ENCODE measurements at places on chromosomes 13 and 19. TPM values are rescaled to one million over a fixed set of nuclear protein-coding genes. Genes with fewer than 3 reads are reported as not detected.

CEBPA gene
- 93.8 TPM for total RNA-seq

CABP5 gene
- total RNA-seq = not detected

CERS1 gene
- 0.24 TPM for total RNA-seq

ZNF98 gene
- 0.63 TPM for total RNA-seq

PSG7 gene
- not detected for total RNA-seq

CDC34 gene
- 55.5 TPM for total RNA-seq

UHRF1 gene
- total RNA-seq = 14.2 TPM

PRR22 gene
- total RNA-seq = 4.5 TPM

FUT1 gene
- 8.7 TPM for total RNA-seq

LAIR1 gene
- 172 TPM for total RNA-seq

UBE2L5 gene
- not detected for total RNA-seq

ASF1B gene
- 10.5 TPM for total RNA-seq

ZNF382 gene
- total RNA-seq = 3.4 TPM

DNA sequence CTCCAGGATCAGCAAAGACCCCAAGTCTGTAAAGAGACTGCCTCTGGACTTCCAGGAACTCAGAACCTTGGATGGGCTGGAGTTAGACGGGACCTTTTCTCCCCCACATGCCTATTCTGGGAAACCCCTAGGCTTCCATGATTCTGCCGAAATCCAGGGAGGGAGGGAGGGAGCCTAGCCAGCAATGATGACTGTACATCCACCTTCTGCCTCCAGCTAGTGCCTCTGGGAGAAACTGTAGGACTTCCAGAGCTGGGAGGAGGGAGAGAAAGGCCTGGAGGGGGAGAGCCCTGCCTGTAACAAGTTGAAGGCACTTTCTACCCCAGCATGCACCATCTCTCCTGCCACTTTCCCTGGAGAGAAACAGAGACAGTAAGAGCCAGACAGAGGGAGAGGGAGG lies 6.0 kb upstream of the HAS1 start:
- no peak for DNase-seq

DNA sequence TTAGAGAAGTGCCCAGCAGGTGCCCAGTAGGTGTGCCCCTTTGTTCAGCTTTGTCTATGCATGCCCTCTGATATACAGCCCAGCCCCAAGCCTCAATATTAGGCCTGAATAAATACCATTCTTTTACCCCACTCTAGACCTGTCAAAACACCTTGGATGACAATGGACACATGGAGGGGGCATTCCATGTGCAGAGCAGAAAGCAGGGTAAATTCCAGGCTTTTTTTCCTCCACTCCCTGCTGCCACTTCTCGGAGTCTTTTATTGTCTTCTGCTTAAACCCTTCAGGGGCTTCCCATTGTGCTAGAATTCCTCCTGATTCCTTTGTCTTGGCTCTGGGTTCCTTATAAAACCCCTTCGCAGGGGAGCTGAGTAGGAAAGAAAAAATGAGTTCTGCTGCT lies 5.8 kb upstream of the FRY start:
- DNase-seq = no peak

DNA sequence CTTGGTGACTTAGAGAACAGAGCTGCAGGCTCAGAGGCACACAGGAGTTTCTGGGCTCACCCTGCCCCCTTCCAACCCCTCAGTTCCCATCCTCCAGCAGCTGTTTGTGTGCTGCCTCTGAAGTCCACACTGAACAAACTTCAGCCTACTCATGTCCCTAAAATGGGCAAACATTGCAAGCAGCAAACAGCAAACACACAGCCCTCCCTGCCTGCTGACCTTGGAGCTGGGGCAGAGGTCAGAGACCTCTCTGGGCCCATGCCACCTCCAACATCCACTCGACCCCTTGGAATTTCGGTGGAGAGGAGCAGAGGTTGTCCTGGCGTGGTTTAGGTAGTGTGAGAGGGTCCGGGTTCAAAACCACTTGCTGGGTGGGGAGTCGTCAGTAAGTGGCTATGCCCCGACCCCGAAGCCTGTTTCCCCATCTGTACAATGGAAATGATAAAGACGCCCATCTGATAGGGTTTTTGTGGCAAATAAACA lies 9.9 kb downstream of the APOC1 start:
- no peak for DNase-seq

GRCh38 chr13:68168448-68168847 lies 938.3 kb upstream of the PCDH9 start:
- DNase-seq = no peak

DNA sequence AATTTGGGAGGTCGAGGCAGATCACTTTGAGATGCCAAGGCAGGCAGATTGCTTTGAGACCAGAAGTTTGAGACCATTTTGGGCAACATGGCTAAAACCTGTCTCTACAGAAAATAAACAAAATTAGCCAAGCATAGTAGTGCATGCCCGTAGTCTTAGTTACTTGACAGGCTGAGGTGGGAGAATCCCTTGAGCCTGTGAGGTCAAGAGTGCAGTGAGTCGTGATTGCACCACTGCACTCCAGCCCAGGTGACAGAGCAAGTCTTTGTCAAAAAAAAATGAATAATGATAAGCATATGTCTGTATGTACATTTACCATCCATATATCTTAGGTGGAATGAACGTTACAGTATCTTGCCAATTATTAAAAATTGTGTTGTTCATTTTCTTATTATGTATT lies 2447.7 kb downstream of the PCDH9 start:
- DNase-seq = no peak

DNA sequence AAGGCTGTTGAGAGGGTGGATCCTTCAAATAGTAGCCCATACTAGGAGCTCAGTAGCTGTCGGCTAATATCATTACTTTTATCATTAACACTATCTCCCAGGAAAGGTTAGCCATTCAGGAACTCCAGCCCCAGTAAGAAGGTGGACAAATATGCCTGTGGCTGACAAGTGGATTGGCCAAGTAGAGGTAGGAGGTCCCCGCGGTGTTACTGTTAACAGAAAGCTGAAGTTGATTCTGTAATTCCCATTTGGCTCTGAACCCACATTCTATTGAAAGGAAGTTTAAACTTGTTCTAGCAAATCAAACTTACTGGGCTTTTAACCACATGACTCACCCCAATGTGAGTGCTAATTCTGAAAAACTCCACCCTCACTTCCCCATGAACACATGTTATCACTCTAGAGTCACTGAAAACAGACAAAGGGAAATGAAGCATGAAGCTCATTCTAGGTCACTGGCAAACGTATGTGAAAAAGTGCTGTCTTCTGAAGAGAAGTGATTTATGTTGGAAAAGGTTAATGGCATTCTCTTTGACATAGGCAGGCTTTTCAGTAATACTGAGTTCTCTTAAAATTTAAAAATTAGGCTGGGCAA lies 273.5 kb downstream of the FGF14 start:
- DNase-seq = no peak

- no peak for DNase-seq
Observed at GRCh38 chr19:20367811-20368294, 197.7 kb downstream of the ZNF737 start.

GRCh38 chr13:28659621-28659970 lies 666 bp downstream of the POMP start:
- no peak for DNase-seq

GRCh38 chr13:99700468-99700867 lies 199.2 kb downstream of the TM9SF2 start:
- DNase-seq = no peak

GRCh38 chr13:78623132-78623531 lies 19.8 kb upstream of the POU4F1 start:
- DNase-seq = no peak

GRCh38 chr13:45402641-45403040 lies 15.5 kb downstream of the SLC25A30 start:
- no peak for DNase-seq

- no peak for DNase-seq
Observed at GRCh38 chr19:4742723-4743646, 19.3 kb upstream of the DPP9 start.

DNA sequence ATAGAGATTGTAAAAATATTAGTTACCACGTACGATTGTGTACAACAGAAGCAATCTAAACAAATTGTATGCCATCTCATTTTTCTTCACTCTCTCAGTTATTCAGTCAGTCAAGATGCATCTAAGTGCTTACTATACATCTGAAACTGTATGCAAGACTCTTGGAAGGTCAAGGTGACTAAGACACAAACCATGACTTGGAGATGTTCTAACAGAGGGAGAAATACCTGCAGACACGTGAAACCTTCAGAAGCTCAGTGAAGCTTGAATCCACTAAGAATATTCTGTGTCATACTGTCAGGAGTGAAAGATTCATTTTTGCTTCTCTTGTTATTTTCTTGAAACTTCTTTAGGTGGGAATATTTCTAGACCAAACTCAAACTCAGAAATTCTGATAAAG lies 365.4 kb downstream of the ITGBL1 start:
- DNase-seq = no peak

DNA sequence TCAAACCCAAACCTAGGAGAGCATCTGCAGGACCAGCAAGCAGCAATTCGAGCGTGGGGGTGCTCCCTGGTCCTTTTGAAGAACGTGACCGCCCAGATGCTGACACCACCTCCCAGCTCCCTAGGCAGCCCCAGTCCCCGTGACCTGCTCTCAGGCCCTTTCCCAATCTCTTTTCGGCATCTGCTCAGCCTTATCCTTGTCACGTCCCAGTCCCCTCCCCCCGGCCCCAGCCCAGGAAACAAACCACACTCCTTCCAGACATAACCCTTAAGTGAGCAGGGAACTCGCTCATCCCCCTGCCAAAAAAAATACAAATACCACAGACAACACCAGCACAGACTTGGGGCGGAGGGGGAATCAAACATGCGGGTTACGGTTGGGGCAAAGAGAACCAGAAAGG lies 3.3 kb downstream of the MLLT1 start:
- no peak for DNase-seq

DNA sequence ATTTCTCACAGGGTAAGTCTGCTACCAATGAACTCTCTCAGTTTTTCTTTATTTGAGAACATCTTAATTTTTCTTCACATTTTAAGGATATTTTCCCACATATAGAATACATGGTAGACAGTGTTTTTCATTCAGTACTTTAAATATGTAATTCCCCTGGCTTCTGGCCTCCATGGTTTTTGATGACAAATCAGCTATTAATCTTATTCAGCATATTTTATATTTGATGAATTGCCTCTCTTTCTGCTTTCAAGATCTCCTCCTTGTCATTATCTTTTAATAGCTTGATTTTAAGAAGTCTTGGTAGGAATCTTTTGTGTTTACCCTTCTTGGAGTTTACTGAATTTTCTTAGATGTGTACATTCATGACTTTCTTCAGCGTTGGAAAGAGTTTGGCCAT lies 27.6 kb downstream of the TNFSF13B start:
- no peak for DNase-seq

DNA sequence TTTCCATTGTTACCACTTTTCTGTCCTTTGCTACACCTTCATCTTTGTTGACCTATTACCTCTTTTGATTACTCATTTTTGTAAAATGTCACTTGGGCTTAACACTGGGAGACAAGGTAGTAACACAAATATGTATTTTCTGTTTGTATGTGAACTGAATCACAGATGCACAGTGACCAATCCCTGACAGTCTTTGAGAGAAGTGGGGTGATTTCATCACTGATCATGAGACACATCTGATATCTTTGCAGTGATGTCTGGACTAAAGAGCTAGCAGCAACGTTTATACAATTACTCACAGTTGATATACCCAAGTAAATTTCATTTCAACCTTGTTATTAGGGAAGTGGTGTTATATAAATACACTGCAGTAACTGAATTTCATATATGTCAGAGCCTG lies 1397.4 kb upstream of the SPRY2 start:
- no peak for DNase-seq

DNA sequence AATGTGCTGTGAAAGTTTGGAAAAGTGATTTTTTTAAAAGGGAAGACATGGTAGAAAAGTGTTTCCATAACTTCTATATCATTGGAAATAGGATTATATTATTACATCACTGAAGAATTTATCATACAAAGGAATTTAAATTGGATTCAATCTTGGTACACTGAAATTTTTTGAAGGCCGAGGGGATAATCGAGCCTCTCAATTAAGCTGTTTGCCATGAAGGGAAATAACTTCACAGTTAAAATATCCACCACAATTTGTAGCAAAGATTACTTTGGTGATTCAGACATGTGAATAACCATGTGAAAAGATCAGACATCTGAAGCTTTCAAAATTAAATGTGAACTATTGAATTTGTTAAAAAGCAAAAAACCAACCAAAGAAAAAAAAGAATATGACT lies 215.3 kb downstream of the KLF5 start:
- no peak for DNase-seq

DNA sequence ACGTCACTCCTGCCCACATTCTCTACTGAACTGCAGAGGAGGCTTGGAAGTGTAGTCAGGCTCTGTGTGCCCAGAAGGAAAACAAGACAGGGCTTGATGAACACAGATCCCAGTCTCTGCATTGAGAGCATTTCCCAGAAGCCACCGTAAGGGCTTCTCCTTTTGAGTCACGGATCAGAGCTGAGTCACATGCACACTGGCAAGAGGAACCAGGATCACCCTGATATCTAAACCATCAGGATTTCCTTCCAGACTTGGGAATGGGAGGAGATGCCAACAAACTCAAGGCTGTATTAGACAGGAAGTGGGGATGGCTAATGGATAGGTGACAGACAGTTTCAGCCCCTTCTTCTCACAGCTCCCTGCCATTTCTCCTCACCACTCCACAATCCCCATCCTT lies 17.7 kb upstream of the FBXO17 start:
- no peak for DNase-seq

GRCh38 chr13:64718116-64718515 lies 2512.0 kb downstream of the PCDH9 start:
- no peak for DNase-seq

- no peak for DNase-seq
Observed at GRCh38 chr13:49636705-49637104, 8.4 kb downstream of the ARL11 start.

DNA sequence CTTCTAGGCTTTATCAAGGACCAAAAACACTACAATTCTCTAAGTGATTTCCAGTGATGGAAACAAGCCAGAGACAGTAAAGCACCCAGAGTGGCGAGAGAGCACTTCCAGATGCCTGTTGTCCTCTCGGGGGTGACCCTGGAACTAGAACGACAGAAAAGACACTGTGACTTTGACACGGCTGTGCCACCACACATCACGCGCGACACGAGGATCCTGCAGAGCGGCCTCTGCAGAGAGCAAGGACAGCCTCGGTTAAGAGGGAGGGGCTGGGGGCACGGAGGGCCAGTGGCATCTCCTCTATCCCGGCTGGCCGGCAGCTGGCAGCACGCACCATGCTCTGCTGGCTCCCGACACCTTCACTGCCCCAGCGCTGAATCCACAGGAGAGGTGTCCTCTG lies 42.3 kb downstream of the SUGP2 start:
- DNase-seq = no peak

GRCh38 chr19:13689085-13689484 lies 75.2 kb upstream of the MRI1 start:
- DNase-seq = peak; percentile 2

GRCh38 chr19:13051557-13052165 lies 51.0 kb downstream of the LYL1 start:
- DNase-seq = peak; percentile 92

- DNase-seq = no peak
Observed at GRCh38 chr13:48819376-48819775, 156.3 kb upstream of the FNDC3A start.

DNA sequence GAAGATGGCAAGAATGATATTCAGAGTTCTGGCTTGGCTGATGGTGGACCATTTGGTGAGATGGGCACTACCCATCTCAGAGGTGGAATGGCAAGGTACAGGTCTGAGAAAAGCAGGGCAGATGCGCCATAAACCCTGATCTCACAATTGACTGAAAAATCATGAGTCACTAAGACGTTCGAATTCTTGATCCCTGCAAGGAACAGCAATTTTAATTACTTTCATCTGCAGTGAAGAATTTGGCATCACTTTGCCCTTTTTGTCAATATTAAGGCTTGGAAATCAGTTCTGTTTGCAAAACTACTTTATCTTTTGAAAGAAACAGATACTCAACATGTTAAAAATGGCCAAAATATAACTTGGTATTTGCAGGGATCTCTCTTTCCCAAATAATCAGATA lies 38.1 kb downstream of the HTR2A start:
- no peak for DNase-seq
